Gastroesophageal sphincter (tissue), 4 donors: ENCODE measurements at places on chromosomes 4 and X. TPM values are rescaled to one million over a fixed set of nuclear protein-coding genes. Genes with fewer than 3 reads are reported as not detected.

MAGEC2 gene
- not detected for total RNA-seq

DNA sequence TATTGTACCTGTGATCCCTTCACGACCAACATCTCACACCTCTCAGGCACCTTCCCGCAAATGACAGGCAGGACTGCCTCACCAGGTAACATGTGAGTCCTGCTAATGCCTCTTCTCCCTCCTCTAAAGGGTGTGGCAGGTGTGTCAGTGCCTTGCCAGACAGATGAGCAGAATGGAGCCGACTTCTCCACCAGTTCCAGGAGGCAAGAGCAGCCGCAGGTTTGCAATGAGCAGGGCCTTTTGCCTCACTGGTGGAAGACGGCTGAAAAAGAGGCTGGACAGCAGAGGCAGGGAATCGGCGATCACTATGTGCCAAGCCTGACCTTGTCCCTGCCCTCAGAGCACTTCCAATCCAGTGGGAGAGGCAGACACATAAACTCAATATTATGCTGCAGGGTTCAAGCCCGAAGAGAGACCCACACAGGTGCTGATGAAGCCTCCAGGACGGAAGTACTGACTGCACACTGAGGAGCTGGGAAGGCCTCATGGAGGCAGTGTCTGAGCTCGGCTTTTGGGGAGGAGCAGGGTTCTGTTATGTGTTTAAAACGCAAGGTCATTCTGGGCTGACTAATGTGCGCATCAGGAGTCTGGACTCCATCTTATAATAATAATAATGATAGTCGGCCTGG, 57.9 kb downstream of the C4orf50 start:
- no peaks in the 10 kb centered on the region for H3K36me3 ChIP-seq
- no peak for ATAC-seq
- no peaks in the 10 kb centered on the region for H3K4me1 ChIP-seq
- H3K27me3 ChIP-seq, result peaks cover 64% of the 10 kb centered on the region
- H3K4me3 ChIP-seq, result no peak overlapping the region

DNA sequence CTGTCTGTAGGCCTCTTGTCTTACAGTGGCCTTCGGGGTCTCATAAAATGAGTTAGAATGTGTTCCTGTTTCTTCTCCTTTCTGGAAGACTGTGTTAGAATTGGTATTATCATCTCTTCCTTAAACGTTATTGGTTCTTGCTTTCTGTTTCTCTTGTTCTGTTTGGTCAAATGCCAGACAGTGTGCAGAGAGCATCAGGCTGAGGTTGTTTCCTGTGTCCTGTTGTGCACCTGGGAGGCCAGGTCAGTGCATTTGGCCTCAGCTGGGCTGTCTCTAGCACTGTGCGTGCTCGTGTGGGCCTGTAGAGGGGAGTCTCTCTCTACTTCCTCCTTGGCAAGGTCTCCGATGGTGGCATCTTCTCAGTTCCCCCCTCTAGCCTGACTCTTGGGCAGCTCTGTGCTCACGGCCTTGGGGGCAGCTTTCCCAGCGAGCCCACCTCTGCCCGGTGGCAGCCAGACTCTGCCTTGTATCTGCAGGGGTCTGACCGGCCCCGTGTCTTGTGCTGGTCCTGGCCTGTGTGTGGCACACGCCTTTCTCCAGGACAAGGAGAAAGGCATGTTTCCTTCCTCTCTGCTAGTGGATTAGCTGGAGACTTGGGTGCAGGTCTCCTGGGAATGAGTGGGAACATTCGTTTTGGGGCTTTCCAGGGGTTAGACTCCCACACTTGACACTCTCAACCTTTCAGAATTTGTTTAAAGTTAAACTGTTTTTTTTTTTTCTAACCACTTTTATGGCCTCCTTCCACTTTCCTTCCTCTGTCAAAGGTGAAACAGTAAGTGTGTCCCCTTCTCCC, 62.3 kb downstream of the FAM193A start:
- H3K4me1 ChIP-seq, result no peaks in the 10 kb centered on the region
- no peaks in the 10 kb centered on the region for H3K27me3 ChIP-seq
- H3K4me3 ChIP-seq, result no peak overlapping the region
- no peak for ATAC-seq

DNA sequence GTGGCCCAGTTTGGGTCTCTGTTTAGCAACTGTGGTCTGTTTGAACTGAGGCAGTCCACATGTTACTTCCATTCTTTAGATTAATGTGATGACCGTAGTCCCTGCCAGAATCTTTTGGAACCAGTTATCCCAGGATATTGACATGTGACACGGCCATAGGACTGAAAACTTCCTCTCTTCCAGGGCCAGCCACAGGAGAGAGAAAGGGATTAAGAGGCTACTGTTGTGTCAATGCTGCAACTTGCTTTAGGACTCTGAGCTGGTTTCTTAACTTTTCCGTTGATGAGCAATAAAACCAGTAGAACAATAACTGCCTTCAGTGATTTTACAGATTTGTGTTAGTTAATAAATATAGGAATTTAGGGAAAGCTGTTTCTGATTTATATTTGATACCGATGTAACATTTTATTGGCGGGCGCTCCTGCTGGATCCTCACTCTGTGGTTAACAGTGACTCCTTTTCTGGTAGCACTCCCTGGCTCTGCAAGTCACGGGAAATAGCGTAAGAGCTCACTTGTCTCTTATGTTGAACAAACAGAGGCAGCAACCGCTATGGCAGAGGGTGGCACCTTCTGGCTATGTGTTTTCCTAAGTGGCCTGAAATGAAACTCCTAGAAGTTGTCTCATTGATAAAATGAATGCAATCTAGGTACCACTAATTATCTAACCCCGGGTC, 2.5 kb downstream of the TENM3 start:
- no peak overlapping the region for H3K27ac ChIP-seq
- no peaks in the 10 kb centered on the region for H3K27me3 ChIP-seq
- H3K4me3 ChIP-seq, result no peak overlapping the region
- no peaks in the 10 kb centered on the region for H3K36me3 ChIP-seq

DNA sequence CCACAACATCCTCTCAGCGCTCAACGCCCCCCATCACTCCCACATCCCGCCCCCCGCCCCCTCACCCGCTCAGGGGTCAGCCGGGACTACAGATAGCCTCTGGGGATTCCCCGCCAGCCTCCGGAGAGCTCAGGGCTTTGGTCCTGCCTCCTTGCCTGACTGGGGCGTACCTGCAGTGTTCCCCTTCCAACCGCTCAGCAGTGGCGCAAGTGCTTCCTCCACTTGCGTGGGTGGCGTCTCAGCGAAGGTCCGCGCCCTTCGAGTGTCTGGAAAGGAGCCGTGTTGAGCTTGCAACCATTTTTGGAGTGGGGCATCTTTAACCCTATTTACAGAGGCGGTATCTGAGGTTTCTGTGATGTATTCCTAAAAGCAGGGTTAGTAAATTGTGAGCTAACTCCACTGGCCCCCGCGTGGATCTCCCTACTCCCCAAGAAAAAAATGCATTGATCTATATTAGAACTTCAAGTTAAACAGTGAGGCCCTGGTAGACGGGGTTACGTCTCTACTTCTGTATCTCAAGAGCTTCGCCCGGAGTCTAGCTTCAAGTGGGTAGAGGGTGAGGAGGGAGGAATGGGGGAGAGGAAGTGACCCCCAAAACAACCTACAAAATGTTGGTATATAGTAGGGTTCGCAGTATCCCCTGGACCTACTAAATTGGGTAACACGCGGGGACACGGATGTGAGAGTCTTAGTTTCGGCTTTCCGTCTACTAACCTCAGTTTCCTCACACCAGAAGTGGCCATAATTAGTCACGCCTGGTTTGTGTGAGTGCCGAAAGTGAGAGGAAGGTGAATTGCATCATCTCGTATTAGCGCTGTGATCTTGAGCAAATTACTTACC, 16.1 kb downstream of the NKX3-2 start:
- H3K36me3 ChIP-seq, result no peaks in the 10 kb centered on the region
- H3K4me3 ChIP-seq, result no peak overlapping the region
- peaks cover 100% of the 10 kb centered on the region for H3K27me3 ChIP-seq
- H3K4me1 ChIP-seq, result no peaks in the 10 kb centered on the region

NR0B1 gene
- total RNA-seq, result not detected
